ENCODE measurements at places on chromosomes 4 and X.

DNA sequence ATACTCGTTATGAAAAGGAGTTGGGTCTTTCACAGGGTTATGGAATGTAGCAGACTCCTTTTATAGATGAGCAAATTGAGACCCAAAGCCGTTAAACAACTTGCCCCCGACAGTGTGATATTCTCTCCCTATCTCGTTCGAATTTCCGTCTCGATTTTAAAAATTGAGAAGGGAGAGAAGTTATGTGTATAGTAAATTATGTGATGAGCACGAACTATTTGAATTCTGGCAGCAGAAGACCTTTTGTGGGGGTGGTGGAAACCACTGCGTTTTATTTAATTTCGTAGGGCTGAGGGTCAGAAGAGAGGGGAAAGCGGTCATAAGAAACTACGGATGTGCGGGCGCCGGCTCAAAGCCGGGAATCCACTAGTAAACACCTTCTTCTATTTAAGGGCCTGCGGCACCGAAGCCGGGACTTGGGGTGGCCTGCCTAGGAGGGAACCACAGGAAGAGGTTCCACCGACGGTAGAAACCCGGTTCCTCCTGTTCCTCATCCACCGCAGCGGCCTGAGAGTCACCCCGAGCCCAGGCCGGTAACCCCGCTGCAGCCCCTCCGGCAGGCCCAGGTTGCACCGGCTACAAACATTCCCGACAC lies 1.5 kb upstream of the DDX3X start:
- no peak for DNase-seq

DNA sequence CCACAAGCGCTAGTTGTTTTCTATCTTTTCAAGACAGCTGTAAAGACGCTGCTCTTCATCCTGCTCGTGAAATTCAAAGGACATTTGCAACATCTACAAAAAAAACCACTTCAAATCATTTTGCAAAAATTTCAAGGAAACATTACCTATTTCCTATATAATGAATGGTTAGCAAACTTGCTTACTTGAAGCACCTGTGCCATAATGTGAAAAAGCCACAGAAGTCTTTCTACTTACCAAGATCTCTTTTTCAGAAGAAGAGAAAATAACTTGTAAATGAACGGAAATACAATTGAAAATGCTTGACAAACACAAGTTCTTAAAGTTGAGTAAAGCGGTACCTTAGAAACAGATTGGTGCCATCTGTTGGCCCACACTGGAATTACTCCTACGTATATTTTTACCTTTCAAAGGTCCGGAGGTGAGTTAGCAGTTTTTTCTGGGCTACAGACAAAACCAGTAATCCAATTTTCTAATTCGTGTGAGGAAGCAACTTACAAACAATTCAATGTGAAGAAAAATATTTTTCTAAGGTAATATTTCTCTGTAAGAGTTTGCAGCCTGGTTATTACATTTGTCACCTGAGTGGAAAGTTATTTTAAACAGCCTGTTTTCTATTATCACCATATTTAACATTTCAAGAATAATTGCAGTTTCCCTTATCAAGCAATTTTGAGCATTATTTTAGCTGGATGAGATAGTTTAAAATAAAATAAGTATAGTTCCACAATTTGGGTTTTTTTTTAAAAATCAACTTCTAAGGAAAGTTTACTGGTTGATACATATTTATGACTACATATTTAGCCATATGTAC lies at the start of gene TLR6:
TSS of gene TLR6 (minus strand) at position 294 of the 814 bp plus-strand sequence. CDS start 27,344 bp downstream, outside the sequence.
- peak; percentile 69 for DNase-seq

DNA sequence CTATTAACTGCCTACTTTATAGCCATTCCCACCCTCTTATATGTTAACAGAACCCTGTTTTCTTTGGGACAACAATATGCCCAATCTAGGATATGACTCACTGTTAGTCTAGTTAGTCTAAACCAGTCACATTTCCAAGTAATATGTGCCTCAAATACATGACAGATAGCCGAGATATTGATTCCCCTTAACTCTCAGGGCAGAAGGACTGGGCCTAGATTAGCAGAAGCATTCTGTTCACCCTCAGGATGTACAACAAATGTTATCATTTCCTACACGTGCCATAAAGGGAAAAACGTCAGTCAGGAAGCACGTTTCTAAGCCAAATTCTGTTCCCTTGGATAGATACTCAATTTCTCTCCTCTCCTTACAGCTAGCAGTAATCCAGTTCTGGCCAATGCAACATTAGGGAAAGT lies 114.1 kb downstream of the SLC10A7 start:
- DNase-seq = no peak

DNA sequence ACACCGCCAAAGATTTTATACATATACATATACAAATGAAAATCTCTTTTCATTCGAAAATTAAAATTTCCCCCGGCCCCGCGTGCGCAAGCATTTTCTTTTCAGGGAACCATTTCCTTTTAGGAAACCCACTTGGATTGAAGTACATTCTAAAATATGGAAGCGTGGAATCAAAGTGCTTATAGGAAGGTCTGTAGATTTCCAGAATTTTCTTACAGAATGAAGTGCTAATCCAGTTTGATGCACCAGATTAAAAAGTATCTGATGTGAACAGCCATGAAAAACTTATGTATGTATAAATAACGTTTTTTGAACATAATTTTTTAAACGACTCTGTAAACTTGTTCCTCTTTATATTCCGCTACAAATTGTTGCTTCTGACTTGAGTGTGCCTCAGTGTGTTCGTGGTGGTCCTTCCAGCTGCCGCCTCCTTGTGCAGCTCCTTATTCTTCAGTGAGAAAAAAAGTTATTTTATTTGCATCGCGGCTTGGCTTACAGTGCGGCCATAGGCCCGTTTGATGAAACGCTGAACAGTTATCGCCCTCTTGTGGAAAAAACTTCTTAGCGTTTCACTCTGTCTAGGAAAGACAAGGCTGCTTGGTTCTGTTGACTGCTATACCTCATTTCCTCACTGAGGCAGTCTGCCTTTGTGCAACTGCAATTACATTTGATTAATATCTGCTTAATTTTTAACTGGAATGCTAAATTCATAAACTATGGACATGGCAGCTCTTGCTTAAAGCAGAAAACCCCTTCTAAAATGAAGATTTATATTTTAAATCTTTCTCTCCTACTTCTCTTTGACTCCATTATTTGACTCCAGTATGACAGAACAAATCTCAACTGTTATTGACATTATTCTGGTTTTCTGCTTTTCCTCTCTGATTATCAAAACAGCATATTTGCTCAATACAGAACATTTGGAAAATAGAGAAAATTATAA lies 4.7 kb upstream of the NKX6-1 start:
- peak; percentile 90 for DNase-seq

DNA sequence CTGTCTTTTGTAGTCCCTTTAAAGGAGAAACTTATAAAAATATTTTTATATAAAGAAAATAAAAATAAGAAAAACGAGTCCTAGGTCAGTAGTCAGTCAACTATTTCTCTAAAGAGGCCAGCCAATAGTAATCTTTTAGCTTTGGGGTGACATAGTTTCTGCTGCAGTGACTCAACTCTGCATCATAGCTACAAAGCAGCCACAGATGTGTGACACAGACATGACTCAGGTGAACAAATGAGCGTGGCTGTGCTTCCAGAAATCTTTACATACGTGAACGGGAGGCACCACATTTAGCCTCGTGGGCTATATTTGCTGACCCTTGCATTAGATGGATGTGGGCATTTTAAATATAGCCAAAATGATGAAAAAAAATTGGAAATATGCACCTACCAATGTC lies 1862.5 kb upstream of the TENM3 start:
- no peak for DNase-seq
